Activated CD4-positive, alpha-beta memory T cell treated with anti-CD3 and anti-CD28 coated beads for 36 hours (primary cell): ENCODE measurements at places on chromosomes 6 and 20. TPM values are rescaled to one million over a fixed set of nuclear protein-coding genes. Genes with fewer than 3 reads are reported as not detected.

Gene PNPLA1
- not detected for total RNA-seq

Gene SLC13A3
- 0.10 TPM for total RNA-seq

DNA sequence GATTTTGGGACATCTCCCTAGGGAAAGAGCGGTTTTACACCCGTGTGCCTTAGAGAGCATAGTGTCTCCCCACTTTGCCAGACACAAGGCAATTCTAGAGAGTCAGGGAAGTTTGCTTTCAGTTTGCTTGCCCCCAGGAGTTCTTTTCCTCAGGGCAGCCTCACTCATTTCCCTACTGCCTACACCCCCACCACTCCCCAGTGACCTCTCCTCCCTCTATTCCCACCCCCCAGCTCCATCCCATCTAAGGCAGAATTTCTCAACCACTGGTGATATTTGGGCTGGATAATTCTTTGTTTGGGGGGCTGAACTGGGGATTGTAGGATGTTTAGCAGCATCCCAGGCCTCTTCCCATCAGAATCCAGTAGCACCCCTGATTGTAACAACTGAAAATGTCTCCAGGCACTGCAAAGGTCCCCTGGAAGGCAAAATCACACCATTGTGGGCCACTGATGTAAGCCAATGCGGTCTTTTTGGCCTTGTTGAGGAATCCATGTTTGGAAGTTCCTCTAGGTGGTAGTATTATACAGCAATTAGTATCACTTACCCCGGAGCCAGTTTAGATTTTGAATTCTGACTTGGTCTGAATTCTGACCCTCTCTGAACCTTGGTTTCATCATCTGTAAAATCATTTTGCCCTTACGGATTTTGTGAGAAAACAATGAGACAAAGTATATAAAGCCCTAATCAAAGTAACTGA is 1.3 kb downstream of the EPPIN start:
- no peak for DNase-seq
- no peaks in the 10 kb centered on the region for H3K36me3 ChIP-seq
- H3K27ac ChIP-seq: no peak overlapping the region

Gene GABRR1
- not detected for total RNA-seq

DNA sequence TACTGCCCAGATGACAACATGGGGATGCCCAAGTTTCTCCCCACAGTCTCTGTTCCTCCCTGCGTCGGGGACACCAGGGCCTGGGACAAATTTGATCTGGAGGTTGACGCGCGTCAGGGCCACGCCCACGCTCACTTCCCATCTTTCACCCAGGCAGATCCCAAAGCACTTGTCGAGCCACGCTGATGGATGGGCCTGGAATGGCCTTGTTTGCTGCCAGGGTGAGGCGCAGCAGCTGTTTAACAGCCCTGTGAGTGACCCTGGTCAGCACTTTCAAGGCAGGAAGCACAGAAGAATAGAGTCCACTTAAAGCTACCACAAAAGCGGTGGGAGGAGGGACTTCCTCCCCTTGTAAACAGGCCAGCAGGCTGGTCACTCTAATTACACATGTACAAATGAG is 324.7 kb upstream of the JARID2 start:
- no peaks in the 10 kb centered on the region for H3K36me3 ChIP-seq
- H3K4me1 ChIP-seq: no peaks in the 10 kb centered on the region
- DNase-seq: no peak
- no peaks in the 10 kb centered on the region for H3K27me3 ChIP-seq
- H3K27ac ChIP-seq: no peak overlapping the region

Gene DNMT3B
- 1.7 TPM for total RNA-seq

DNA sequence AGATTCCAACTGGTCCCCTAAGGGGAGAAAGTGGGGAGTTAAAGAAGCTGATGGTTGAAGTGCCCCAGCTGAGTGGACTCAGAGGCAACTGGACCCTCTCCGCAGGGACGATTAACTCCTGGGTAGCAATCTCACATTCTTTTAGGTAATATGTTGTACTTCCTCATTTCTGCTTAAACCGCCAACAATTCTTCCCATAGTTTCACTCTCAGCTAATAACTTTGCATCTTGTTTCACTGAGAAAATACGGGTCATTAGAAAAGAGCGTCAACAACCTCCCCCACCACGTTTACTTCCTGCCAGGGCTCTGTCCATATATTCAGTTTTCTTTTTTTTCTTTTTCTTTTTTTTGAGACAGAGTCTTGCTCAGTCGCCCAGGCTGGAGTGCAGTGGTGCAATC is 39.5 kb upstream of the CHD6 start:
- no peaks in the 10 kb centered on the region for H3K36me3 ChIP-seq
- H3K4me3 ChIP-seq: no peak overlapping the region
- H3K27me3 ChIP-seq: peaks cover 17% of the 10 kb centered on the region
- no peak overlapping the region for H3K27ac ChIP-seq
- no peaks in the 10 kb centered on the region for H3K4me1 ChIP-seq

Gene PACRG
- not detected for total RNA-seq

Gene MAFB
- not detected for total RNA-seq

- no peaks in the 10 kb centered on the region for H3K36me3 ChIP-seq
- peaks cover 11% of the 10 kb centered on the region for H3K4me1 ChIP-seq
- no peak for DNase-seq
- no peak overlapping the region for H3K4me3 ChIP-seq
- no peak overlapping the region for H3K27ac ChIP-seq
- no peaks in the 10 kb centered on the region for H3K27me3 ChIP-seq
Measured at GRCh38 chr20:8601542-8601912, 467.4 kb upstream of the PLCB4 start.

Gene KCNK16
- total RNA-seq: not detected

Gene MUC21
- total RNA-seq: not detected

Gene BPIFB1
- total RNA-seq: not detected

DNA sequence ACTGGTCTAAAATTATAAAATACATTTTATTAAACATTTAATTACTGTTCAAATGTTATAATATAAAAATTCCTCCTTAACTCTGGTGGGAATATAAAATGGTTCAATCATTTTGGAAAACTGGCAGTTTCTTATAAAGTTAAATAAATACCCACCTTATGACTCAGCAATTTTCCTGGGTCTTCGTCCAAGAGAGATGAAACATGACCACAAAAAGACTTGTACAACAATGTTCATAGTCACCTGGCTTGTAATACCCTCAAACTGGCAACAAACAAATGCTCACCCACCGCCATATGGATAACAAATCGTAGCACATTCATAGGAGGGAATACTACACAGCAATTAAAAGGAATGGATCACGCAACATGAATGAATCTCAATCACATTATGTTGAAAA is 66.0 kb upstream of the RIN2 start:
- H3K27ac ChIP-seq: no peak overlapping the region
- DNase-seq: no peak
- no peaks in the 10 kb centered on the region for H3K36me3 ChIP-seq
- no peak overlapping the region for H3K4me3 ChIP-seq
- peaks cover 4% of the 10 kb centered on the region for H3K4me1 ChIP-seq

Gene PTCHD4
- total RNA-seq: not detected

Gene ESR1
- total RNA-seq: not detected

Gene RBL1
- total RNA-seq: 41.6 TPM

Gene LPA
- total RNA-seq: not detected

DNA sequence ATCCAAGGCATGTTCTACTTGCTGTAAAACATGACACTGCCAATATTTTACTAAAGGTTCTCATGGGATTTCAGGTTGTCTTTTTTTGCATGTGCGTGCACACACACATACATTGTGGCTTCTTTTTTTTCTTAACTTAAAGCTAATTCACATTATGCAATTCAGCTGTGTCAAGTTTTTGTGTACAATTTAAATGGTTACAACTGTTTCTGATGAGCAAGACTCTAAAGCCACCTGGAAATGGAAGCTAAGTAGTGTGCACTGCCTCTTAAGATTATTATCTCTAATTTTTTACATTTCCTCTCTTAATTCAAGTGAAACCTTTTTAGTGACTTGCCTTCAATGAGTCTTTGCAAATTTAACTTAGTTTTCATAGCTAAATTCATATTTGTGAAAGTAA is 75.3 kb downstream of the TULP4 start:
- H3K27ac ChIP-seq: no peak overlapping the region
- DNase-seq: no peak
- peaks cover 4% of the 10 kb centered on the region for H3K36me3 ChIP-seq

Gene MAPK14
- 39.3 TPM for total RNA-seq

Gene DEFB132
- not detected for total RNA-seq

DNA sequence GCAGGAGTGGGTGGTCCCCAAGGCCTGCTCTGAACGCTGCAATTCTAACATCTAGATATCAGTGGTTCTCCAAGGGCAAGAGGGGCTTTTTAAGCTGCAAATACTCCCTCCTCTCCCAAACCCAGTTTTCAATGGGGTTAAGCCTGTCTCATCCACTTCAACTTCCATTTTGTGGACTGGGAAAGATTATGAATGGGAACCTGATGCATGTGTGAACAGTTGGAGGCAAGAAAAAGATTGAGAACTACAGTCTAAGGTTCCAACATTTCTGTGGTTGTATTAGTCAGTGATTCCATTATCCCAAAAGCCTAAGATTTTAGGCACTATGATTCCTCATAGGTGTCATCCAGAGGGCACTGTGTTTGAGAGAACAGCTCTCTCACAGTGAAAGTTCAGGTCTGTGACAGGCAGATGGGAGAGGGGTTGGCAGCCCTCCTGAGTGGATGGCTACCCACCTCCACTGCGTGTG is 53.7 kb downstream of the HNF4A start:
- no peak overlapping the region for H3K27ac ChIP-seq
- H3K36me3 ChIP-seq: no peaks in the 10 kb centered on the region
- no peak overlapping the region for H3K4me3 ChIP-seq

Gene HLA-DQB2
- not detected for total RNA-seq

DNA sequence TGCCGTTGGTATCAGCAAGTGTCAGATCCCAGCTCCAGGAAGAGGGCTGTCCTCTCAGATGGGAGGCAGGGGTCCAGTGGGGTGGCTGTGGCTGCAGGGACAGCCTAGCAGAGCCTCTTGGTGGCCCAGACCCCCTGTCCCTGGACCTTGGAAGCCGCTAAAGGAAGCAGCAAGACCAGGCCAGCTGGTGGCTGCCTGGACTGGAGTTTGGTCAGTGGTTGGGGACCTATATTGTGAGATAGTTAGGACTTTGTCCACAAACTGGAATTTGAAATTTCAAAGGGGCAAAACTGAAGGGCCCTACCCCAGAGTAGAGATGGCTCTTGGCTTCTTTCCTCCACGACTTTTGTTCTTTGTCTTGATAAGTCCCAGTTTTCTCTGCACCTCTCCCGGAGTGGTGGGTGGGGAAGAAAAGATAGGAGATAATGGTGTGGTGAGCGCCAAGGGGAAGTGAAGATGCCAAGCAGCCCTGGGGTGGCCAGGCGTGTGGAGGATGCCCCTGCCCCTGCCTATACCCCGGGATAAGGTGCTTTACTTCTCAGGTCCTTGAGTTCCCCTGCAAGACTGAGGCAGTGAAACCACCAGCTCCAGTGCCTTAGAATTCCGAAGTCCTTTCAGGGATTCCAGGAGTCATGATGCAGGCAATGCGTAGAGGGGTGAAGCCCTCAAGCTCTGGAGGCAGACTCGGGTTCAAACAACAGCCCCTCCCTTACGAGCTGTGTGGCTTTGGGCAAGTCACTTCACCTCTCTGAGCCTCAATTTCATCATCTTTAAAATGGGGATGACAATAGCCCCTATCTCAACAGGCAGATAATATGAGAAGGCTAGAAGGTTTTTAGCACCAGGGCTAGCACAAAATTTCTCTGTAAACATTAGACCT is 40.2 kb downstream of the HNF4A start:
- no peaks in the 10 kb centered on the region for H3K36me3 ChIP-seq
- DNase-seq: no peak
- no peak overlapping the region for H3K27ac ChIP-seq

DNA sequence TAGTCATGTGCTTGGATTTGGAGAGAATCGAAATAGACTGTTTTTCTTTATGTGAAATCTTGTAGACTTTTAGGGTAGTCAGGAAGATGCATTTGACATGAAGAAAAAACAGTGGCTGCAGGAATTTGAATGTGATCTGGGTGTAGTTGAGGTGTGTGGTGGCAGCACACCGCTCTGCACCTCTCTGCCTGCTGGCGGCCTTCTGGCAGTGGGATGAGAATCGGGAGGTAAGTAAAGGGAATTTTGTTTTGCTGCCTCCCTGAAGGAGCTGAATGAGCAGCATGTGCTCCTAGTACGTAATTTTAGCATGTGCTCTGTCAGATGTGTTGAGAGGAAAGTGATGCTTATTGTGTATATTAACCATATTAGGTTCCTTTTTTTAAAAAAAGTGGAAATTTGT is 3.2 kb downstream of the TPD52L2 start:
- no peak overlapping the region for H3K27ac ChIP-seq
- peaks cover 41% of the 10 kb centered on the region for H3K36me3 ChIP-seq
- no peak for DNase-seq

DNA sequence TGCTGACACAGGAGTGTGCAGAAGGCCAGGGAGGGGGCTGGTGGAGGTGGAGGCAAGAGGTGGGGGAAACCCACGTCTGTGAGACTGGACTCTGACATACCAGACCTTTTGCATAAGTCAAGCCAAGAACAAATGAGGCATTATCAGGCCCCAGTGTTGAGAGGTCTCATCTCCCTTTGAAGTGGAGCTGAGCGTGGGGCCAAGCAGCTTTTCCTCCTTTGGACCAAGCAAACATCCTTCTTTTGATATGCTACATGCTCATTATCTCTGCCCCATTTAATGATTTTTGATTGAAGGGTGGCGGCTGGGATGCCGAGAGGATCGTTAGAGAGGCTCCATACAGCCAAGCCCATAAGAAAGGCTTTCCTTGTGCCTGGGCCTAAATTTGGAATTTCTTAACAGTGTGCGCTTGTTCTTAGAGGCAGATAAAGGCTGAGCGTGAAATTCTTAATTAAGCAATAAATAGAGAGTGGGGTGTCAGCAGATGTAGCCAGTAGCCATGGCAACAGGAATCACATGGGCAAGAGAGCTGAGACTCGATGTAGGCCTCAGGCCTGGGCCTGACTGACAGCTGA is 244.5 kb downstream of the PKHD1 start:
- no peak for DNase-seq
- no peak overlapping the region for H3K4me3 ChIP-seq
- H3K27ac ChIP-seq: no peak overlapping the region

DNA sequence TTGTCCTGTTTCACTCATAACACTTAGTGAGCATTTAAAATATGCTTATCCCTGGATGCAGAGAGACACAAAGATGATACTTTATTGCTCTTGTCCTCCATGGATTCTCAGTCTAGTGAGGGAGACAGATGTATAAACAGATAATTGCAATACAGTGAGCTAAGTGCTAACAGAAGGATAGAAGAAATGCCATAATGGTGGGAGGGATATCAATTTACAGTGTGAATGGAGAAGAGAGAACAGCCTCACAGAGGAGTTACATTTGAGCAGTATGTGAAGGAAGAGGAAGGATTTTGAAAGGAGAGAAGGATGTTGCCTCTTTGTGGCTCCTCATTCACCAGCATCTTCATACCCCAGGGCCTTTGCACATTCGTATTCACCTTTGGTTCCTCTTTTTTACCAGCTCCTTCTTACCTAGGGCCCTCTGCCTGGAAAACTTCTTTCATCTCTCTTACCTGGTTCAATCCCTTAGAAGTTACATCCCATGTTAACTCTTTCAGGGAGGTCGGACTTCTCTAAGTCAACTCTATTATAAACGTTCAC is 341.7 kb downstream of the PRL start:
- no peak overlapping the region for H3K27ac ChIP-seq
- no peak for DNase-seq

- H3K4me3 ChIP-seq: no peak overlapping the region
- no peak for DNase-seq
- H3K36me3 ChIP-seq: no peaks in the 10 kb centered on the region
- no peaks in the 10 kb centered on the region for H3K27me3 ChIP-seq
Measured at GRCh38 chr6:69390125-69390524, 406.7 kb downstream of the LMBRD1 start.

Gene TCP11
- total RNA-seq: not detected
